Activated naive CD4-positive, alpha-beta T cell treated with anti-CD3 and anti-CD28 coated beads for 36 hours (primary cell): ENCODE measurements at places on chromosomes 12 and 14. TPM values are rescaled to one million over a fixed set of nuclear protein-coding genes. Genes with fewer than 3 reads are reported as not detected.
A peak's percentile ranks its signal among the peaks of the same experiment; 100 is the strongest.

- DNase-seq = no peak
Observed at GRCh38 chr14:103576371-103577024, 13.7 kb downstream of the COA8 start.

DNA sequence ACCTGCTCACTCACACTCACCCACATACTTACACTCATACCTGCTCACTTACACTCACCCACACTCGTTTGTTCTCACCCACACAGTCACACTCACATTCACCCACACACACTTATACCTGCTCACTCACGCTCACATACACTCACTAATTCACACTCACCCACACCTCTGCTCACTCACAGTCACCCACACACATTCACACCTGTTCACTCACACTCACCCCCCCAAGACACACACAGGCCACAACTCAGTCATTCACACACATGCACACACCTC, 436.2 kb downstream of the BCL11B start:
- no peak for DNase-seq

DNA sequence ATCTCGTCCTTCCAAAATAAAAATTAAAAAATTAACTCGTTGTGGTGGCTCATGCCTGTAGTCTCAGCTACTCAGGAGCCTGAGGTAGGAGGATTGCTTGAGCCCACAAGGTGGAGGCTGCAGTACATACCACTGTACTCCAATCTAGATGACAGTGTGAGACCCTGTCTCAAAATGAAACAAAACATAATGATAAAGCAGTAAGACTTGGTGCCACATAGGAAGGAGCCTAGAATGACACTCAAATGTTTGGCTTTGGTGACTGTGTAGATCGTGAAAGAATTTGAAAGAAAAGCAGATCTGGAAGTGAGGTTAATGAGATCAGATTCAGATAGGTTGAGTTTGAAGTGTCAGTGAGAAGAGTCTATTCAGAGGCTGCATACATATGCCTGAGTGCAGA, 150.1 kb upstream of the ATP2B1 start:
- DNase-seq = no peak

- no peak for DNase-seq
Observed at GRCh38 chr14:44468771-44469170, 38.3 kb downstream of the FSCB start.

- DNase-seq = no peak
Observed at GRCh38 chr12:3191450-3191849, 114.3 kb downstream of the TSPAN9 start.

DNA sequence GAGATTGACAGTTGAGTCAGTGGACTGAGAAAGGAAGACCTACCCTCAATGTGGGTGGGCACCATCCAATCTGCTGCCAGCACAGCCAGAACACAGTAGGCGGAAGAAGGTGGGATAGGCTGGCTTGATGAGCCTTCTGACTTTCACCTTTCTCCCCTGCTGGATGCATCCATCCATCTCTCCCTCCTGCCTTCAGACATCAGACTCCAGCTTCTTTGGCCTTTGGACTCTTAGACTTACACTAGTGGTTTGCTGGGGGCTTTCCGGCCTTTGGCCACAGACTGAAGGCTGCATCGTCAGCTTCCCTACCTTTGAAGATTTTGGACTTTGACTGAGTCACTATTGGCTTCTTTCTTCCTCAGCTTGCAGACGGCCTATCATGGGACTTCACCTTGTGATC, 456.5 kb upstream of the MIS18BP1 start:
- DNase-seq = no peak

- DNase-seq = no peak
Observed at GRCh38 chr12:53941750-53942149, 3.1 kb downstream of the HOXC13 start.

GRCh38 chr14:93528884-93529558, 98.3 kb downstream of the UNC79 start:
- no peak for DNase-seq

DNA sequence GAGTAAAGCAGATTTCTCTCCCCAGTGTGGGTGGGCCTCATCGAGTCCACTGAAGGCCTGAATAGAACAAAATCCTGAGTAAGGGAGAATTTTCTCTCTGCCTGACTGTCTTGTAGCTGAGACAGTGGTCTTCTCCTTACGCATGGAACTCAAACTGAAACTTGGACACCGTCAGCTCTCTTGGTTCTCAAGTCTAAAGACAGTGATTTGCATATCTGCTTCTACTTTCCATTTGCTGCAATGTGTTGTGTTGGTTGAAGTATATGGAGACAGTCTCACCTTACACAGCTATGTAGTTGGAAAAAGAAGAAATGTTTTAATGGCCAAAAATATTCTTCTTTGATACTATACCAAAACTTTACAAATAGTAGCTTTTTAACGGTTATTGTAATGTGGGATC, 160.2 kb upstream of the LMNTD1 start:
- no peak for DNase-seq

DNA sequence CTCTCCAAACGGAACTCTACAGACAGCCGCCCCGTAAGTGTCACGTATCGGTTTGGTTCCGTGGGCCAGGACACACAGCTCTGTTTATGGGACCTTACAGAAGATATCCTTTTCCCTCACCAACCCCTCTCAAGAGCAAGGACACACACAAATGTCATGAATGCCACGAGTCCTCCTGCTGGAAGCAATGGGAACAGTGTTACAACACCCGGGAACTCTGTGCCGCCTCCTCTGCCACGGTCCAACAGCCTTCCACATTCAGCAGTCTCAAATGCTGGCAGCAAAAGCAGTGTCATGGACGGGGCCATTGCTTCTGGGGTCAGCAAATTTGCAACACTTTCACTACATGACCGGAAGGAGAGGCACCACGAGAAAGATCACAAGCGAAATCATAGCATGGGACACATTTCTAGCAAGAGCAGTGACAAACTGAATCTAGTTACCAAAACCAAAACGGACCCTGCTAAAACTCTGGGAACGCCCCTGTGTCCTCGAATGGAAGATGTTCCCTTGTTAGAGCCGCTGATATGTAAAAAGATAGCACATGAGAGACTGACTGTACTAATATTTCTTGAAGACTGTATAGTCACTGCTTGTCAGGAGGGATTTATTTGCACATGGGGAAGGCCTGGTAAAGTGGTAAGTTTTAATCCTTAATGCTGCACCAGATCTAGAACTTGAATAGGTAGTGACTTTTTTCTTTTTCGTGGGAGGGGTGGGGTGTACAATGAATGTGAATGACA, 69.7 kb downstream of the WDR20 start:
- DNase-seq = no peak

DNA sequence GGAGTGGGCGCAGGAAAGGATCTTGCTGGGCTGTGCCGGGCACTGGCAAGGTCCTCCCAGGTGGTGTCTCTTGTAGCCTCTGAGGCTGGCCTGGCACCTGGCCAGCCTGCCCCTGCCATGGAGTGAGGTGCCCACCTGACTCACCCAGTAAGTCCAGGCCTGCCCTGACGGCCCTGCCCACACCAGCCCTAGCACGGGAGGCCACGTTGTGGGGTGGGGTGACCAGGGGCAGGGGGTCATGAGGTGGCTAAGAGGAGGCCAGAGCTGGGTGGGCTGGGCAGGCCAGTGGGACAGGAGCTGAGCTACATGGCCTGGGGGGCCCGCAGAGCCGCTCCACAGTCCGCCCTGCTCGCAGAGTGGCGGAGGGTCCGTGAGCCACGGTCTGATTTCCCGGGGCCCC, 45.4 kb downstream of the KIF26A start:
- DNase-seq = no peak

- DNase-seq = no peak
Observed at GRCh38 chr14:31222834-31223233, 15.2 kb upstream of the HECTD1 start.

GRCh38 chr12:113416091-113416754, 6.0 kb upstream of the SDSL start:
- no peak for DNase-seq

GRCh38 chr12:103956509-103957027, 9.1 kb upstream of the TDG start:
- peak; percentile 15 for DNase-seq

DNA sequence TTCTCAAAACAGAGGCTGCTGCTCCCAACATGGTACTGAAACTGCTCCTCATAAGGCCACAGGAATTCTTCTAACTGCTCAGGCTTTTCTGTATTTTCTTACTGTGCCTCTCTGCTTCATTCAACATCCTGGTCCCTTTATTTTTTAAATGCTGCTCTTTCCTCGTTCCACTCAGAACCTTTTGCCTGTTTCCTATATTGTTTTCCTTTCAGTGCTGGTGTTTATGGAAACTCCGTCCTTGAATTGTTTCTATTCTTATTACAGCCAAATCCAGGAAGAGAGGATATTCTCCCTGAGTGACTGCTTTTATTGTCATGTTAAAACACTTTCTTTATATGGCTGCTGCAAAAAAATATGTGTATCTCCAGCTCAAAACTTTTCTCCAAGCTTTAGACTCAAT, 173.0 kb upstream of the E2F7 start:
- no peak for DNase-seq

DNA sequence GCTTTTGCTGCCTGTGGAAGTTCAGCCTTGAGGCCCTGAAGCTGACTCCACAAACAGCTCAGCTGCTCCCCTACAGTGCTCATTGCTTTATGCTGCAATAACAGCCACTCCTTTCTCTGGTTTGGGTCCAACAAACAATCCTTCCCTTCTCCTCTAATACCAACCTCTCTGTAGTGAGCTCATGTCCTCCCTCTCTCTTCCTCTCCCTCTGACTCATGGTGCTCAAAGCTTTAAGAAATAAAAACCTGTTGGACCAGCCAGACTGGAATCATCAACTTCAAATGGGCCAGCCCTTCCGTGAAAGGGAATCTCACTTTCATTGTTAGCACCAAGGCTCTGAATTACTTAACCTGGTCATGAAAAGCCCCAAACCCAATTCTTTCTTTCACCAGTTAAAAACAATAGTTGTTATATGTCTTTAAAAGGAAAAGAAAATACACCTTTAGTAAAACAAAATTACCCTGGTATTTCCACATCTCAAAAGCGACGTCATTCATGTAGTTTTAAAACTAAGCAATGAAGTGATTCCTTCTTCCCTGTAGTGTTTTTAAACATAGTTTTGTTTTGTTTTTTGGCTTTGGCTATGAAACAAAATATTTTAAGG, 126.4 kb downstream of the DUSP6 start:
- peak; percentile 86 for DNase-seq

DNA sequence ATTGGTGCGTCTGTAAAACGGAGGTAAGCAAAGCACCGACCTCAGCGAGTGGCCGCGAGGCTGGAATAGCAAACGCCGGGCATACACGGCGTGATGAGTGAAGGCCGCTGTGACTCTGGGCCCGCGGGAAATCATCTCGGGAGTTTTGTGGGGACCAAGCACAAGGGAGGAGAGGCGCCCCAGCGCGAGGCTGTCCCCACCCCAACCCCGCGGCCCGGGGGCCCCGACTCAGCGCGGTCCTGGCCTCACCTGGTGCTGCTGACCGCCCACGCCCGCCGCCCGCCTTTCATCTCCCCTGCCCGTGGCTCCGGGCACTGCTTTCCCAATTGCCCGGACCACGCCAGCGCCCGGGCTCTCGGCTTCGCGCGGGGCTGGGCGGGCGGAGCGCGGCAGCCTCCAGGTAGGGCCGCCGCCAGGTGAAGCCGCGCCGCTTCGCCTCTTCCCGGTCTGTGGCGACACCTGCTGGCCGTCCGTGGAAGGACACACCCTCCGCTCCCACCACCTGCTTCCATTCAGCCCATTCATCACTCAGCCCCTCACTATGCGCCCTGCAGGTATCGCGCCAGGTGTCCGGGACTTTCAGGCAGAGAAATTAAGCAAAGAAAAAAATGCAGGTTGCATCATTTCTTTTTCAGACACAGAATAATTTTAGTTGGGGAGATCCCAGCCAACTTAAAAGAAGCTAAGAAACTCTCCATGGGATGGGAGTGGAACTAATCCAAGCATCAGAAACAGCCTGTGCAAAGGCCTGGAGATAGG, 360.4 kb downstream of the MED13L start:
- peak; percentile 78 for DNase-seq

DNA sequence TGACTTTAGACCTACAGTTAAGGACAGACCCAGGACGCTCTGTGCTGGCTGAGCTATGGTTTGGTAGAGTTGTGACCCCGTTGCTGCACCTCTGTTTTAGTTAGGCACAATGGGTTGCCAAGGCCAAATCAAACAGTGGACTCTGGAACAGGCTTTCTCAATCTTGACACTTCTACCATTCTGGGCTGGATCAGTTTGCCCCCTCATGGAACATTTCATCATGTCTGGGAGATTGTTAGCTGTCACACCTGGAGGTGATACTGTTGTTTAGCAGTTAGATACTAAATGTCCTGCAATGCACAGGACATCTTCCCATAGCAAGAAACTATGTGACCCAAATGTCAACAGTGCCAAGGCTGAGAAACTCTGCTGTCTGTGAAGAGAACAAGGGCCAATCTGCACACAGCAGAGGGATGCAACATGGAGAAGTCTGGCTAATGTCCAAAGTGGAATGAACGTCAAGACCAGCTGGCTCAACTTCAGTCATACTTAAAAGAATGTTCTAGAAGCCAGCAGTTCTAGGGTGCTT, 65.6 kb upstream of the DICER1 start:
- no peak for DNase-seq

GRCh38 chr14:101350021-101350420, 211.3 kb upstream of the DIO3 start:
- no peak for DNase-seq

DNA sequence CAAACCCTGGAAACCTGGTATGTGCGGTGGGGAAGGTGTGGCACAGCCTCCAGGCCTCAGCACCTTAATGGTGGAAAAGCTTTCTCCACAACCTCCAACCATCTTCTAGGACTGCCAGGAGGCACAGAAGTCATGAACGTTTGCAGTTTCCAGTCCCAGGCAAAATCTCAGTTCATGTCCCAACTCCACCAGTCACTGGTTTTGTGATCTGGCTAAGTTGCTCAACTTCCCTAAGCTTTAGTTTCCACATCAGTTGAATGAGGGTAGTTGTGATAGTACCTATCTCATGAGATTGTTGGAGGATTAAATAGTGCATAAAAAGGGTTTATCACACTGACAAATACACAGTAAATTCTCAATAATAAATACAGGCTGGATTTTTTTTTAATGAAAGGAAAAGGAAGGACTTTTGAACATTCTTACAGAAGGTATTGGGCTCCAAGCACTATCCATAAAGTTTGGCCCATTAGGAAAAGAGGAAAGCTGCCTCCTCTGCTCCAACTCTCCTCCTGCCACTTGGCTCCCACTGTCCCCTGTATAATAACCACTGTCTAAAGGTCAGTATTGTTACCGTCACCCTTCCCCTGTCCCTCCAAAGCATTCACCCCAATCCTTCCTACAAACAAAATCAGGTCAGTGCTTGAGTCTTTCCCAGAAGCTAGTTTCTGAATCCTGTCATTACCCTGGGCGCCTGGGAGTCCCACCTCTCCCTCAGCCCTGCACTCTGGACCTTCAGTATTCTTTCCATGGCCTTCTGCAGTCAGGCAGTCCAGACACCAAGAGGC, 6.3 kb downstream of the PCK2 start:
- no peak for DNase-seq

- DNase-seq = no peak
Observed at GRCh38 chr14:96274122-96274521, 18.1 kb downstream of the BDKRB1 start.

- DNase-seq = no peak
Observed at GRCh38 chr14:31229009-31229408, 21.4 kb upstream of the HECTD1 start.

The CLEC4C gene
- total RNA-seq = not detected

The SLCO1B1 gene
- not detected for total RNA-seq

The MUCL1 gene
- not detected for total RNA-seq

The CLEC14A gene
- not detected for total RNA-seq

The NXPH4 gene
- total RNA-seq = 0.79 TPM

The PLEK2 gene
- 2.2 TPM for total RNA-seq

The EIF2B1 gene
- total RNA-seq = 54.3 TPM
